RCC 7860 (cell line): ENCODE measurements at places on chromosomes 4 and X.
A peak's percentile ranks its signal among the peaks of the same experiment; 100 is the strongest.

- no peak for DNase-seq
Measured at GRCh38 chr4:94534401-94535312, 82.9 kb downstream of the PDLIM5 start.

DNA sequence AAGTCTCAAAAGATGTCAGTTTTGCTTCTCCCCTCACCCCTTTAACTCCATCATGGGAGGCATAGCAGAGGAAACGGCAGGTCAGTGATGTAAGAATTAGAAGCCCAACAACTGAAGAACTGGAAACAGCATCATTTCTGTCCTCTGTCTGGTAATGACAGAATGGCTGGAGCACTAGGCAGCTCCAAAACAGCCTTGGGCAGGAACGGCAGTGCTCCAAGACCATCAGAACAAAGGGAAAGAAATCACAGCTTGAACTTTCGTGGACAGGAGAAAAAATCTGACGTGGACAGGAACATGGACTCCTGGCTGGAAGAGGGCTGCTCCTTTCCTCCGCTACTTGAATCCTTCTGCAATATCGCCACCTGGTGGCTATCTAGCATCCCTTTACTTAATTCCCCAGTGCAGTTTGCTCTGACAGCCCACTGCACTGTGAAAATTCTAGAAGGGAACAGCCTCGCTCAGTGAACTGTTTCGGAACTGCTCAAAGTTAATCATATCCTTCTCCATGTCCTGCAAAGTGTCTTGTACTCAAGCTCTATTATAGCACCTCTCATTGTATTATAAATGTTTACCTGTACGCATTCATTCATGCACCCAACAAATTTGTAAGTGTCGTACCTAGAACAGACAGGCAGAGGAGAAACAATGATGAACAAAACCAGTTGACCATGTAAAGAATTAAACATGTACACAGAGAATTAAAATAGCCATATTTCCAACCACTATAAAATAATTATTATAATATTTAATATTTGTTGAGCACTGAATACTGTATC is 20.4 kb downstream of the SLC25A53 start:
- peak; percentile 49 for DNase-seq

- no peak for DNase-seq
Measured at GRCh38 chrX:41604177-41604576, 84.6 kb upstream of the GPR34 start.

DNA sequence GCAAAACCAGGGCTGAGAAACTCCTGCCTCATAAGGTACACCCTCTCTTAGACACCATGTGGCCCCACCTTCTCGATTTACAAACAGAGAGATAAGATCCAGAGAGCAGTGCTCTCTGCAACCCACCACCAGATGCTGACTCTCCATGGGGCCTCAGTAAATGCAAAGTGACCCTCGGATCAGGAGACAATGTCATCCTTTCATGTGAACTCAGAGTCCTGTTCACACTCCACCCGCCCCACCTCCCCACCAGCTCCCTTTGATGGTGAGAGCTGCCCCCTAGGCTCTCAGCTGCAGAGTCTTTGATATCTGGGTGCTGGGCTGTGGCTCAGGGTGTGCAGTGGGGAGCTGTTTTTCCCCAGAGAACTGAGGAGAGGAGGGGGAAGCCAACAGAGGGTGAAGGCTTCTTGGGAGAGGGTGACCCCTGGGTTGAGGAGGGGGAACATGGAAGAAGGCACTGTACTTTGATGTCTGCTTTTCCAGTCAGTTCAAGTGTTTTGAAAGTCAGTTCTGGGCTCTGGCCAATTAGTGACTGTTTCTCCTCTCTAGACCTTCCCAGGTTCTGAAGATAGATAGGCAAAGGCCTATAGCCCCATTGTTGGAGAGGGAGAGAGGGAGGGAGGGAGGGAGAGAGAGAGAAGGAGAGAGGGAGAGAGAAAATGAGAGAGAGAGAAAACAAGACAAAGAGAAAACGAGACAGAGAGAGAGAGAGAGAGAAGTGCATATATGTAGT is 88.2 kb downstream of the SCD5 start:
- no peak for DNase-seq

DNA sequence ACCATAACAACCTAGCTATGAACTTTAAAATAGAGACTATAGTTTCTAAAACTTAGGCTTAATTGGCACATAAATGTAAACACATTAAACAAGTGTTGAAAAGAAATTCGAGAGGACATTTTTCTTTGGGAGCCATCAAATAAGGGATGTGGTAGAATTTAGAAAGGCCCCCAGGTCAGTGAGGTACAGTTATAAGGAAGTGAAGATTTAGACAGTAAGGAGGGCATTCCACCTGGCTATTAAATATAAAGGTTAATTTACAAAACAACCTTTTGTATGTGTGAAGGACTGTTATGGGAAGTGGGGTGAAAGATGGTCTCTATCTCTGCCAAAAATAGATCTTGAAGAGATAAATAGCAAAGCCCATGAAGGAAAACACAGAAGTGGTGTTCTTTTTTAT is 83.9 kb downstream of the AFF1 start:
- DNase-seq = no peak

DNA sequence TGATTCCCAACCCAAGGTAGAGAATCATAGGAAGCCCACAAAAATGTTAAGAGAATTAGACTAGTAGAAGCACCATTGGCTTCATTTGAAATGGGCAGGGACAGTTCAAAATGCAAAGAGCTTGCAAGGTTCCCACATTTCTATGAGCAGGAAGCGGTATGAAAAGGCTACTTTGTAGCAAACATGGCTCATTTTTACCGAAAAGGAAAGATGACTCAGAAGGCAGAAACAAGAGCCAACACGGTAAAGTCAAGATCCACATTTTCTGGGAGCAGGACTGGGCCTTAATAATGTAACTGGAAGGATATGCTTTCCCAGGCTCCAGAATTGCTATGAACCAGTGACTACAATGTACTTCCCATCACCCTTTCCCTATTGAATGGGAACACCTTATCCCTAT is 89.5 kb downstream of the GLRA3 start:
- no peak for DNase-seq

GRCh38 chr4:78666830-78667258 is 109.3 kb upstream of the BMP2K start:
- no peak for DNase-seq

DNA sequence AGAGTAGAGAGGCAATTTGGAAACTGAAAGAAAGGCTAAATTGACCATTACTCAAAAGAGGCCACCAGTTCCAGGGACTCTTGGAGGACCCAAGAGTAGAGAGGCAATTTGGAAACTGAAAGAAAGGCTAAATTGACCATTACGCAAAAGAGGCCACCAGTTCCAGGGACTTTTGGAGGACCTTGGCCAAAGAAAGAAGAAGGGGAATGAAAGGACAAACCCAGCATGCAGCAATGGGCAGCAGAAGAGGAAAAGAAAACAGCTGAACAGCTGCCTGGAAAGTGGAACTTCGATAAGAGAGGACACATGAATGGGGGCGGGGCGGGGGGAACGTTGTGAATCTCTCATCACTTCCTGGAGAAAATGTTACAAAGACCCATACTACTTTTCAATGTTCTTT is 80.8 kb downstream of the PALLD start:
- no peak for DNase-seq

DNA sequence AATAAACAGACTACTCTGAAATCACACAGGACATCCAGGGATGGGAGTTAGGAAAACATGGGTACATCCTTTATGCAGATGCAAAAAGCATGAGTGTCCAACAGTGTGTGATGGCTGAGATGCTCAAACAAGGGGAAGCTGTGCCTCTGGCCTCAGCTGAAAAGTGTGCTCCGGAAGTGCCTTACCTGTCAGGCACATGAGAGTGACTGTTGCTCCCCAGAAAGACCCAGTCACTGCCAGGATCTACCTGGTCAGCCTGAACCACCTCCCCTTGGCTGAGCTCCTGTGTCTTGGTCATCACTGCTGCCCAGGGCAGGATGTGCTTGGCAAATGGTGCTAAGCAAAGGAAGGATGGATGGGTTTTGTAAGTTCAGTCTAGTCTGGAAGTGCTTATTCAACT is 4.0 kb downstream of the PPP2R2C start:
- no peak for DNase-seq

DNA sequence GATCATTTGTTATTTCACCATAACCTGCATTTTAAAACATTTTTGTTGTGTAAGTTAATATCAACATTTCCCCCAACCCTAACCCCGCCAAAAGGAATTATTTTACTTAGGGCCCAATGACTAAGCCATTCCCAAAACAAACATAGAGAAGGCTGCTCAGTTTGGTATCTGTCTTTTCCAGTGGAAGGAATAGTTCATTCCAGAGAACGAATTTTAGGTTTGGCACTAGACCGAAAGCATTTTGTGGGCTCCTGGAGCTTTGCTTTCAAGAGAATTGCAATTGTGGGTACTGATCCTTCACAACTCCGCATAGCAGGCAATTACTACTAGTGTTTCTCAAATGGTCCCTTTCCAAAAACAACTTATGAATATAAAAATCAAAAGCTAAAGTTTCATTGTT is 226.7 kb upstream of the MAD2L1 start:
- DNase-seq = no peak

DNA sequence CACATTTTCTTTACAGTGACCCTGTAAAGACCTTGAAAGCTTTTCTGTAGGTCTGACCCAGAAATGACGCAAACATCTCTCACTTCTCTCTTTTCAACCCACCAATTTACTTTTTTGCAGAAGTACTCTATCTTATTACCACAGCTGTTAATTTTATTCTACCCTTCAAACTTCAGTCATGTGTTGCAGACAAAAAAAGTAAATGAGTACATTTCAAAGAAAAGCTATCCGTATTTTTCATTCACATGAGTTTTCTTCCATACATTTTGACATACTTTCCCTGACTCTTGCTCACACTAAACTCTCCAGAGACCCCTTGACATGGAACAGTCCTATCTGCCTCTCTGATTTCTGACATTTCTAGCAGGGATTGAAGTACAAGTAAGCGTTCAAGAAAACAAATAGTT is 51.7 kb downstream of the SLC7A11 start:
- no peak for DNase-seq

- DNase-seq = no peak
Measured at GRCh38 chr4:110467400-110467799, 8.6 kb upstream of the ENPEP start.

- DNase-seq = no peak
Measured at GRCh38 chr4:101031971-101032370, 315.4 kb downstream of the PPP3CA start.

DNA sequence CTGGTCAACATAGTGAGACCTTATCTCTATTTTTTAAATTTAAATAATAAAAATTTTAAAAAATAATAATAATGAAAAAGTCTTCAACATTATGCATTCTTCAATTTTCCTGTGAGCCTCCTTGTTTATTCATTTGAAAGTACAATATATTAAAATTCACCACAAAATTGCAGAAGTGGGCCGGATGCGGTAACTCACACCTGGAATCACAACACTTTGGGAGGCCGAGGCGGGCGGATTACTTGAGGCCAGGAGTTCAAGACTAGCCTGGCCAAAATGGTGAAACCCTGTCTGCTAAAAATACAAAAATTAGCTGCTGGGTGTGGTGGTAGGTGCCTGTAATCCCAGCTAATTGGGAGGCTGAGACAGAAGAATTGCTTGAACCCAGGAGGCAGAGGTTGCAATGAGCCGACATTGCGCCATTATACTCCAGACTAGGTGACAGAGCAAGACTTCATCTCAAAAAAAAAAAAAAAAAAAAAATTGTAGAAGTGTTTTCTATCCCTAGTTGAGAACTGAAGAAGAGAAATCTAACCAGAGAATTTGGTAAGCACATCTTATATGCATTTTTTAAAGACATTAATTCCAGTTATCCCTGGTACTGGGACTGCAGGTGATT is 56.9 kb downstream of the RBM47 start:
- DNase-seq = no peak

DNA sequence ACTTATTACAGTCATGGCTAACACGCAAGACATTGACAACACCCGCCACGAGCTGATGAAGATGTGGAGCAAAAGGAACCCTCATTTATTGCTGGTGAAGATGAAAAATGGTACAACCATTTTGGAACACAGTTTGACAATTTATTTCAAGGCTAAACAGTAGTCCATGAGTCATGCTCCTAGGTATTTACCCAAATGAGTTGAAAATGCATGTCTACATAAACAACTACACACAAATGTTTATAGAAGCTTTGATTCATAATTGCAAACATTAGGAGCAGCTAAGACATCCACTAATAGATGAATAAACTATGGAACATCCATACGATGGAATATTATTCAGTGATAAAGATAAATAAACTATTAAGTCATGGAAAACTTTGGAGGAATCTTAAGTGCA is 580.1 kb downstream of the RAPGEF2 start:
- DNase-seq = no peak

- no peak for DNase-seq
Measured at GRCh38 chr4:80171251-80171650, 26.1 kb upstream of the PRDM8 start.

GRCh38 chr4:11182586-11183355 is 245.9 kb downstream of the HS3ST1 start:
- no peak for DNase-seq

GRCh38 chrX:69067841-69068240 is 97.4 kb downstream of the PJA1 start:
- no peak for DNase-seq

DNA sequence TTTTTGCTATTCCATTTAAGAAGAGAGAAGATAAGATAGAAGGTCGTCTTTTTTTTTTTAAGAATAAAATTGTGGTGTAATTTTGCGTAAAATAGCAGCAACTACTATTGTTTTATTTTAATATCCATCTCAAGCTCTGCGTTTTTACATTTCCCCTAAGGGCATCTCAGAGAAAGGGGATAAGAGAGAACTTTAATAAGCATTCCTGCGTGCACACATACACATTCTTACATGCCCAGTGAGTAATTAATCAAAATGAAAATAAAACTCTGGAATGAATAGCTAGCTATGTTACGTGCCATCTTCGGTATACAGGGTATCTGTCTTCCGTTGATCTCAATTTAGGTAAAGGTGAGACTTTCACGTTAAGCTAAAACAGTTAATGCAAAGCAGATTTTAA is 200.3 kb upstream of the TENM3 start:
- no peak for DNase-seq

DNA sequence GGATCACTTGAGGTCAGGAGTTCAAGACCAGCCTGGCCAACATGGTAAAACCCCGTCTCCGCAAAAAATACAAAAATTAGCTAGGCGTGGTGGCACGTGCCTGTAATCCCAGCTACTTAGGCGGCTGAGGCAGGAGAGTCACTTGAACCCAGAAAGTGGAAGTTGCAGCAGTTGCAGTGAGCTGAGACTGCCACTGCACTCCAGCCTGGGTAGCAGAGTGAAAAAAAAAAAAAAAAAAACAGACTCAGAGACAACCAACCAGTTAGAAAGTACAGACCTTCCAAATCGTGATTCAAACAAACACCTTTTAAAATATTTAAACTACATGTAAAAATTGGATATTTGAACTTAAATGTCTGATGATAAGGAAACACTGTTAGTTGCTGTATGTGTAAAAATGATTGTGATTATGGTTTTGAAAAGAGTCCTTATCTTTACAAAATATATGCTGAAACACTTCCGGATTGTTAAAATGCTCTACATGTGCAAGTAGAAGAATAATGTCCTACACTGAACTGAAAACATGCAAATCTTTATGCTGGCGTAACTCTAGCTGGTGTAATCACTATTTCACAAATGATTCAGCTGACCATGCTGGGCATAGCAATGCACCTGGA is 37.8 kb downstream of the SH3KBP1 start:
- DNase-seq = no peak
